ENCODE measurements at places on chromosomes 7 and 10.

- DNase-seq: no peak
Measured at GRCh38 chr10:102670065-102670670, 25.9 kb downstream of the TRIM8 start.

DNA sequence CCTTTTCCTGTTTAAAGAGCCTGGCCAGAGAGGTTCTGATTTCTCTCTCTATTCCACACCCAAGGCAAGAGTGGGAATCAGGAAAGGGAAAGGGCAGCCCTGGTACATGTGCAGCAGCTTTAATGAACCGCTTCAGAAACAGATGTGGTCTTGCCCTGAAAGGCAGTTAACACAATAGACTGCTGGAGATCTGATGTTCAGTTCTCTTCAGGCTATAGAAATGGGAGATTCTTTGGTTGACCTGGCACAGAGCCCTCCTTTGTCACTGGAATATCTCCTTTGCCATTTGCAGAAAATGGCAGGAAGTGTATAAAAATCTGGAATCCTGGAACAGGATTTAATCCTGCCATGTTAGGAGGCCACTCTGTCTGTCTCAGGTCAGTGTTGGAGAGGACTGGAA is 36.3 kb upstream of the EXOC6 start:
- no peak for DNase-seq

- no peak for DNase-seq
Measured at GRCh38 chr10:24168258-24169170, 40.4 kb upstream of the KIAA1217 start.

GRCh38 chr7:137482466-137482865 is 138.9 kb upstream of the PTN start:
- DNase-seq: no peak

Measured in T-cell (primary cell).